Amniotic epithelial cell (primary cell): ENCODE measurements at places on chromosomes 11 and 22.

DNA sequence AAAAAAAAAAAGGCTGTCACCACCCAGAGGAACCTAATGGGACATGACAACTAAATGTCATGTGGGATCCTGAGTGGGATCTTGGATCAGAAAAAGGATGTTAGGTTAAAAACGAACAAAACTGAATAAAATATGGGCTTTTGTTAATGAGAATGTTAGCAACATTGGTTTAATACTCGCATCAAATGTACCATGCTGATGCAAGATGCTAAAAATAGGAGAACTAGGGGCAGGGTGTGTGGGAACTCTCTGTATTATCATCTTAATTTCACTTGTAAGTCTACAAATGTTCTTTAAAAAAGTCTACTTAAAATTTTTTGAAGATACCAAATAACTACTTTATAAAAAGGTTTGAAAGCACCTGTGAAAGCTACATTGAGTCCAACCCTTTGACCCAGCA lies 88.8 kb upstream of the PRR5 start:
- DNase-seq: no peak

GRCh38 chr22:50317178-50317577 lies 9.6 kb downstream of the DENND6B start:
- no peak for DNase-seq

- no peak for DNase-seq
Observed at GRCh38 chr11:85813721-85814120, 2.8 kb upstream of the SYTL2 start.

GRCh38 chr22:32917577-32918354 lies 116.3 kb downstream of the TIMP3 start:
- no peak for DNase-seq

GRCh38 chr11:45523760-45524159 lies 141.7 kb downstream of the CHST1 start:
- no peak for DNase-seq

- DNase-seq: no peak
Observed at GRCh38 chr22:25829237-25829636, 87.2 kb downstream of the MYO18B start.

DNA sequence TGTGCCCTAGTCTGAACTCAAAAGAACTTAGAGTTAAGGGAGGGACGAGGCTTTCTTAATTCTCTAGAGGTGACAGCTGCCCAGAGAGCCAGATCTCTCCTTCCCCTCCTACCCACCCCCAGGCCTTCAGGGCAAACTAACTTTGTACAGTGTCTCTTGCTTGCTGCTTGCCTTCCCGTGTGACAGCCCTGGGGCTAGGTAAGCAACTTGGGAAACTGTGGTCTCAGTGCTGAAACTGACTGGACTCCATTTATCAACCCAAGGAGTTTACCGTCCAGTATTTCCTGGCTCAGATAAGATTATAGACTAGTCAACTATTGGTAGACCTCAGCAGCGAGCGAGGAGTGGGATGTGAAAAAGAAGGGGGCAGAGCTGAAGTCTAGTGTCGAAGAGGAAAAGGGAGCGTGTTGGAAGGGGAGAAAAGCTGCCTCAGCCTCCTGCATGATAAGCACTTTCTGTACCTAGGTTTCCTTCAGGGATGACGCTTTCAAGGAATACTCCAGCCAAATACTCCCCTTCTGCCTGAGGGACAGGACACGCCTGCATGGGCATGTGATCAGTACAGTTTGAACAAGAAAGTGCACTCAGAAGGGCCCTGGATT lies 43.3 kb upstream of the WEE1 start:
- DNase-seq: peak; percentile 25

DNA sequence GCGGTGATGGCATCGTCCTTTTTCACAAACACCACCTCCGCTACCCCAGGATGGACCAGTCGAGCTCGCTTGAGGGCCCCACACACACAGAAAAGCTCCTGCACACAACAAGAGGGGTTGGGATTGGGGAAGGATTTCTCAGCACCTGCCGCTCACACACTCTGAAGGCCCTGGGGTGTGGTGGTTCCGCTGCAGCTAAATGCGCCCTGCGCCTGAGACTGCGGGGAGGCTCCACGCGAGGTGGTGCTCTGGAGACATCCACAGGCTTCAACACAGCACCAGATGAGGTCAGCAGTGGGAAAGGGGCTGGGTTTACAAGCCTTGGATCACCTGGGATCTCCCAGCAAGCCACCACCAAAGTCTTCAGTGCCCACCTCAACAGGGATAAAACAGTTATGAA lies 22.7 kb downstream of the POLDIP3 start:
- DNase-seq: no peak

- no peak for DNase-seq
Observed at GRCh38 chr22:18066181-18066859, 11.5 kb upstream of the PEX26 start.

DNA sequence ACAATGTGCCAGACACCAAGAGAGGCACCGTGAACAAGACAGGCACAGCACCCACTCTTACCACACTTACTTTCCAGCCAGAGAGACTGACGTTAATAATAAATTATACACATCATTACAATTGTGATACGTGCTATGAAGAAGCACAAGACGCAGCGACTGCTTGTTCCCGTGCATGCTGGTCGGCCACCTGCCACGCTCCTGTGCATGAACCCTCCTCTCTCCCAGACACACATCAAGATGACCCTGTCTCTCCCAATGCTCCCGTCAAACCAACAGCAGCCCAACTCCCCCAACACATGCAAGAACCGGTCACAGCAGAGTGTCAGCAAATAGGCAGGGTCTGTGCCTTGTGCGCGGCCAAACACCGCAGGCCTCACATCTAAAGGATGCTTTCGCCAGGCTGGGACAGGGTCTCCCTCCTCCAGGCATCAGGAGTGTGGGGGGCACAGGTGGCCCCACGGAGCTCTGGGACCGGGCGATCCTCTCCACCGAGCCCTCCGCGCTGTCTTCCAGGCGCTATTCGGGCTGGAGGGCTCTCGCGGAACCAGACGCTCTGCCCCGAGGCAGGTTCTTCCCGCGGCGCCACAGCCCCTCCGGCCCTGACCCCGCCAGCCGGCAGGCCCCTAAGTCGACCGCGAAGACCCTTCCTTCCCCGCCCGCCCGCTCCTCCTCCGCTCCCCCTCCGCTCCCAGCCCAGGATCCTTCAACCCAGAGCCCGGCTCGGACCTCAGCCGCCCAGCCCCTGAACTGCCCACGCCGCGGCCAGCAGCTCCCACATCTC lies 533 bp downstream of the SERGEF start:
- DNase-seq: peak; percentile 9

GRCh38 chr11:1888347-1888753 lies 3.3 kb downstream of the PRR33 start:
- no peak for DNase-seq

GRCh38 chr11:28834877-28835276 lies 726.7 kb downstream of the METTL15 start:
- DNase-seq: peak; percentile 68

GRCh38 chr11:2835296-2835695 lies 50.3 kb downstream of the CDKN1C start:
- DNase-seq: peak; percentile 66

DNA sequence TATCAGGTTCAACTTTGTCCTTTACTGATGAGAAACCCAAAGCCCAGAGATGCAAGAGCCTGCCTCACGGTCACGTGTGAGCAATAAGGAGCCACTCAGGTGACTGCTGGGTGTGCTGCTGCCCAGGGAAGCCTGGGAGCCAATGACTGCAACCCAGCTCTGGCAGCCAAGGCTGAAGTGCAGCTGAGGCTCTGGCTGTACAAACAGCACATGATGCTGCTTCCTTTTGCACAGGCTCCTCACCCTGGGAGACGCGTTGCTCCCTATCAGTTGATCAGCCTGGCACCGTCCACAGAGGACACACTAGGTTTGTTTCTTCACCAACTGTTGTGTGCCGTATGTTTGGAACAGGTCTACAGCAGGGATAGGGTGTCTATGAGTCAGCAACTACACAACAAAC lies 168.7 kb downstream of the EFCAB6 start:
- no peak for DNase-seq

GRCh38 chr11:113689768-113690618 lies 16.1 kb downstream of the TMPRSS5 start:
- no peak for DNase-seq

DNA sequence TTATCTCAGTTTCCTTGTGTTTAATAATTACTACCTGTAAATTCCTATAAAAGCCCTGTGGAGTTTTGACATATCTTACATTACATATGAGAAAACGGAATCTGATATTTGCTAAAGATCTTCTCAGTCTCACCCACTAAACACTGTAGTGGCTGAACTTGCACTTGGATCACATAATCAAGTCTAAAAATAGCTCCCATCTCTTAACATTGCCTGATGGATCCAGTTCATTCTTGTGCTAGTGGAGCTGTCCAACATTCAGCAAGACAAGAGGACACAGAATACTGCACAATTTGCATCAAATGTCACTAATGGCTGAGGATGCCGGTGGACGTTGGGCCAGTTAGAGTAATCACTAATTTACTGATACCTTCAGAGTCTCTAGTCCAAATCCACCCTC lies 569.9 kb upstream of the ANO5 start:
- no peak for DNase-seq

GRCh38 chr11:2258501-2259465 lies 11.6 kb downstream of the ASCL2 start:
- DNase-seq: no peak
